ENCODE measurements at places on chromosomes 7 and 10.

DNA sequence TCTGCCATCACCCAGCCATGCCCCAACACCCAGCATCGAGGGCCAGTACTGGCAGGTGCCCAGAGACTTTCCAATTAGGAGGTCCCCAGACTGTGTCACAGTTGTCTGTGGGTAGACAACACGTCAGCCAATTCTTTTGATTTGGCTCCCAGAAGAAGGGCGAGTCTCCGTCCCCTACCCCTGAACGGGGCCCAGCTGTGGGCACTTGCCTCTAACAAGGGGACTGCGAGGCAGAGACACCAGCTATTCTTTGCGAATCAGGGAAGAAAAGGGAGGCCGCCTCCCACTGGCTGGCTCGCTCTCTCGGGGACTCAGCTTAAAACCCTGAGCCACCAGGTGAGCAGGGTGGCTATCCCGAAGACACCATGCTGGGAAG is 167.3 kb downstream of the USP6NL start:
- no peak for DNase-seq

- peak; percentile 34 for DNase-seq
These were observed 114.0 kb upstream of the COBL start for GRCh38 chr7:51430480-51431086.

GRCh38 chr7:70016044-70016770 is 417.9 kb downstream of the AUTS2 start:
- DNase-seq: no peak

DNA sequence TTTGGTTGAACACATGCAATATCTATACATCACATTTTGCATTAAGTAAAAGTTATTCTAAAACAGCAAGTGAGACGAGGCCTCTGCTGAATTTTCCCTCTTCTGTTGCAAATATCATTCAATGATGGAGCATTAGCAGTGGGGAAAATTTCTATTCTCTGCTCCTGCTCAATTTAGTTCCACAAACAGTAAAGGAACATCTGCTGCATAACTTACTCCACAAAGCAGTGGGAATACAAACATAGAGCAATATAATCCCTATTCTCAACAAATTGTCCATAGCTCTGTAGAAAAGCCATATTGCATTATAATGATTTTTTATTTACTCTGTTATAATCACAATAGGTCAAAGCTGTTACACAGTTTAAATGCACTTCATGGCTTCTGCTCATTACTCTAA is 5.9 kb downstream of the AGR3 start:
- no peak for DNase-seq

GRCh38 chr10:104146882-104147281 is 24.9 kb downstream of the SFR1 start:
- no peak for DNase-seq

DNA sequence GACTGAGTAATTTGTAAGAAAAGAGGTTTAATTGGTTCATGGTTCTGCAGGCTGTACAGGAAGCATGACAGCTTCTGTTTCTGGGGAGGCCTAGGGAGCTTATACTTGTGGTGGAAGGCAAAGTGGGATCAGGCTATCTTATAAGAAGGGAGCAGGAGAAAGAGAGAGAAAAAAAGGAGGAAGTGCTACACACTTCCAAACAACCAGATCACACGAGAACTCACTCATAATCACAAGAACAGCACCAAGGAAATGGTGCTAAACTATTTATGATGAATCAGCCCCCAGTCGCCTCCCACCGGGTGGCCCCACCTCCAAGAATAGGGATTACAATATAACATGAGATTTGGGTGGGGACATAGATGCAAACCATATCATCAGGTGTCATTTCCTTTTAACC is 89.1 kb upstream of the KCNMA1 start:
- no peak for DNase-seq

- no peak for DNase-seq
These were observed 199.1 kb downstream of the GLRX3 start for GRCh38 chr10:130335336-130335735.

DNA sequence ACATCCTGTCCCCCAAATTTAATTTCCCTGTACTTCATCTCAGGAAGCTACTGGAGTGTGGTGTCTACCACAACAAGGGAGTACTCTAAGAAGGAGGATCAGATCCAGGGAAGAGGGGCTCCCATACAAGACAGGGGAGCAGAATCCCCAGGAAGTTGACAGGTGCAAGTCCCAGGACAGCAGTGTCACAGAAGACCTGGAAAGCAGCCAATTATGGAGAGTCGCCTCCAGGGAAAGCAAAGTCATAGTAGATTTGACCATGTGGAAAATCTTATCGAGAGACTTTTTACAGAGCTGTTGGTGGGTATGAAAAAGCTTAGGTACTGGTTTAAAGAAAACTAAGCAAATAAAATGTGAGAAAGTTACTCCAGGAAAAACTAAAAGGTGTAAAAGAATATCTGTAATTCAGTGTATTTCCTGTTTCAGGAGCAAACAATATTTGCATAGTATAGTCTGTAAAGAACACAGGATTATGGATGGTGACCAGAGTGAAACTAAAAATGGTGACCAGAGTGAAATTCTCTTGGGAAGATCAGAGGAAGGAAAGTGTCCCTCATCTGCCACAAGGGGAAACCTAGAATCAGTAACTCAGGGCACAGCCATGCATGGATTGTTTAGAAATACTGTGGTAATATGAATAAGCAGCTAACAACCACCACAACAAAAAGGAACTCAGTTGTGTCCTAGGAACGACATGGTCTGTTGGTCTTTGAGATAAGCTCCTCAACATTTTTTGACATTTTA is 44.5 kb downstream of the LANCL2 start:
- no peak for DNase-seq

GRCh38 chr10:30999070-30999712 is 32.5 kb downstream of the ZNF438 start:
- no peak for DNase-seq

GRCh38 chr7:8176370-8177081 is 85.4 kb downstream of the ICA1 start:
- DNase-seq: peak; percentile 22

DNA sequence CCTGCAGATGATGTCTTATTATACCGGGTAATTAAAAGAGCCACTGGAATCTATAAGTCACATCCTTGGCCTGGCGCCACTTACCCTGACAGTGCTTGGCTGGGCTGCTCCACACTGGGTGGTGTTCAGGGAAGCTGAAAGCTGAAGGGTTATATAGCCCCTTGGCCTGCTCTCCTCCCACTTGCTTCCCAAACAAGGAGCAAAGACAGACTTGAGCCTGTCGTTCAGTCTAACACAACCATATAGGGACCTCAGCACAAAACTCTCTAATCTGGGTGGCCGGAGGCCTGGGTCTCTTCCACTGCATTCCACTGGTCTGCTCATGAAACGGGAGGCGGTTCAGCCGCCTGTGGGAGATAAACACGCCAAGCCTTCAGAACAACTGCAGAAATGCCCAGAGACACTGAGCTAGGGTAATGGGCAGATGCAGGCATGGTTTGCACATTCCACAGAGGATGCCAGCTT is at the start of gene ACTA2:
Gene ACTA2, minus strand, starts transcription at position 127 of the 465 bp plus-strand sequence. CDS start 3,843 bp downstream, outside the sequence.
- no peak for DNase-seq

DNA sequence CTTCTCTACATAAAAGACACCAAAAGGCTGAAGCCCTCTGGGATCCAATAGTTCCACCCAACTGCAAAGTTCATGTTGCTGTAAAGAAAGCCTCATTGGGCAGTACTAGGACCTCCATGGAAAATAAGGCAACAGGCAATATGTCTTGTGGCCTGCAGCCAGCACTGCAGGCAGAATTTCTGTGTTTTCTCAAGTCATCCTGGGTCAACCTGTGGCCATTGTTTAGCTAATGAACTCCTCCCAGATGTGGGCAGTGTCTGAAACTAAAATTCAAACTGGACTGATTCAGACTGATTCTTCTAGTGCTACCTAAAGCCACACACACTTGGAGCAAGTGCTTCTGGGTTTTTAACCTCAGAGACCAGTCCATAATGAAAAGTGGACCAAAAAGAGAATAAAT is 141.5 kb downstream of the PPP1R17 start:
- DNase-seq: no peak

- no peak for DNase-seq
These were observed 193.8 kb upstream of the SHH start for GRCh38 chr7:156006024-156006423.

DNA sequence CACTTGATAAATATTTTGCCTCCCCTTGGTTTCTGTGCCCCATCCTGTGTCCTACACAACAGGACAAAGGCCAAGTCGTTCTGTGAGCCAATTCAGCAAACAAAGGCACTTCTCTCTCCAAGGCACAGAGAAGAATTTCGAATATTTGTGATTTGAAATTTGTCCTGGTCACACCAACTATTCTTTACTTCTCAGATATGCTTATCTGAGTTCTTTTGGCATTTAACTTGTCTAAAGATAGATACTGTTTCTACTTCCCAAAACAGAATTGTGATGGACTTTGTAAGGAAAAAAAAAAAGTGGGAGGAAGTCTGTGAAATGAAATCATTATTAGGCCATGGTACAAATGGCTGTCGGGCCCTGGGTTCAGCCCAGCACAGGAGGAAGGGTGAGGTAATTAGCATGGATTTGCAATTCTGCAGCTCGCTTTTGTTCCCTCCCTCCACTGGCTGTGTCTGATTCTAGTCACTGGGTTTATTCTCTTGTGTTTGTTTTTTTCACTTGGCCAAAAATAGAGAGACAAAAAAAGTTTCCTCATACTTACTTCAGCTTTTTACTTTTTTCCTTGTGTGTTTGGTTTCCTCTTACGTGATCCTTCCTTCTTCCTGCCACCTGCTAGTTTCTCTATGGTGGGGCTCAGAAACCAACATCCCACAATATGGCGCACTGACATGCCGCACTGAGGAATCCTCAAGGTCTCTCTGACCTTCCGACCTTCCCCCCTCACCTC is 108.2 kb upstream of the MKLN1 start:
- no peak for DNase-seq

DNA sequence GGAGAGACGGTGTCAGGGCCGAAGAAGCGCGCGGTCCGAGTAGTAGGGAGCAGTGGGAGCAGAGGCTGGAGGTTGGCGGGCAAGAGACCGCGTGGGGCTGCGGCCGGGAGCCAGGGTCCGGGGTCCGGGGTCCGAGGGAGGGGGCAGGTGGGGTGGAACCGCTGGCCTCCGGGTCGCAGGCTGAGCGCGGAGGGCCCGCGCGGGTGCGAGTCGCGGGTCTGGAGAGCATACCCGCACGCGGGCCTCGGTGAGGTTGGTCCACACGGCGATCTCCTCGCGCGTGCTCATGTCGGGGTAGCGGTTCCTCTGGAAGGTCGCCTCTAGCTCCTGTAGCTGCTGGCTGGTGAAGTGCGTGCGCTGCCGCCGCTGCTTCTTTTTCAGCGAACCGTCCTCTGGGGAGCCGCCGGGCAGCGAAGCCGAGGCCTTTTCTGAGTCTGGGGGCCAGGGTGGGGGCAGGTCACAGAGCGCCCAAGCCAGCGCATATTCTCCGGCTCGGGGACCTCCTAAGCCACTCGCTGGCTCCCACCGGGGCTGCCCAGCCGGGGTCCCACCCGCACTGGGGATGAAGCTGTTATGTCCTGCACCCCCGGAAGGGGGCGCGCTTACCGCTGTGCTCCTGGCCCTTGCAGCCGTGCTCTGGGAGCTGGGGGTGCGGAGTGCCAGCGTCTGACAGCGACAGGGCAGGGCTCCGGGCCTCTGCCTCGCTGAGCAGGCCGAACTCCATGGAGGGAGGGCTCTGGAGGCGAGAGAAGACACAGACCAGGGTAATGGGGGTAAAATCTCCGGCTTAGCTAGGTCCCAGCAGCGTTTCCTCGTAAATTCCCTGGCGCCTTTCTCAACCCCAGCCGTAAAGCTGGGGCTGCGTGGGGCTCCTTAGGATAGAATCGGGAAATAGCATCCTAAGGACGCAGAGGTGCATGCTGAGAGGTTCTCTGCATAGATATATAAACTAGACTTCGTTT is 5.5 kb downstream of the ELOVL3 start:
- peak; percentile 51 for DNase-seq

GRCh38 chr7:75621124-75621523 is 117.6 kb downstream of the HIP1 start:
- DNase-seq: no peak

GRCh38 chr10:119306986-119307392 is 99.6 kb downstream of the GRK5 start:
- no peak for DNase-seq

GRCh38 chr10:7559386-7559785 is 107.4 kb downstream of the ITIH5 start:
- no peak for DNase-seq

DNA sequence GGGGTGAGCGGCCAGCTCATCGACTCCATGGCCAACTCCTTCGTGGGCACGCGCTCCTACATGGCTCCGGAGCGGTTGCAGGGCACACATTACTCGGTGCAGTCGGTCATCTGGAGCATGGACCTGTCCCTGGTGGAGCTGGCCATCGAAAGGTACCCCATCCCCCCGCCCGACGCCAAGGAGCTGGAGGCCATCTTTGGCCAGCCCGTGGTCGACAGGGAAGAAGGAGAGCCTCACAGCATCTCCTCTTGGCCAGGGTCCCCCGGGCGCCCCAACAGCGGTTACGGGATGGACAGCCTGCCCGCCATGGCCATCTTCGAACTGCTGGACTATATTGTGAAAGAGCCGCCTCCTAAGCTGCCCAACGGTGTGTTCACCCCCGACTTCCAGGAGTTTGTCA is 17.4 kb upstream of the TSPAN33 start:
- no peak for DNase-seq

- peak; percentile 93 for DNase-seq
These were observed 23.6 kb downstream of the DDIT4 start for GRCh38 chr10:72297281-72297804.

DNA sequence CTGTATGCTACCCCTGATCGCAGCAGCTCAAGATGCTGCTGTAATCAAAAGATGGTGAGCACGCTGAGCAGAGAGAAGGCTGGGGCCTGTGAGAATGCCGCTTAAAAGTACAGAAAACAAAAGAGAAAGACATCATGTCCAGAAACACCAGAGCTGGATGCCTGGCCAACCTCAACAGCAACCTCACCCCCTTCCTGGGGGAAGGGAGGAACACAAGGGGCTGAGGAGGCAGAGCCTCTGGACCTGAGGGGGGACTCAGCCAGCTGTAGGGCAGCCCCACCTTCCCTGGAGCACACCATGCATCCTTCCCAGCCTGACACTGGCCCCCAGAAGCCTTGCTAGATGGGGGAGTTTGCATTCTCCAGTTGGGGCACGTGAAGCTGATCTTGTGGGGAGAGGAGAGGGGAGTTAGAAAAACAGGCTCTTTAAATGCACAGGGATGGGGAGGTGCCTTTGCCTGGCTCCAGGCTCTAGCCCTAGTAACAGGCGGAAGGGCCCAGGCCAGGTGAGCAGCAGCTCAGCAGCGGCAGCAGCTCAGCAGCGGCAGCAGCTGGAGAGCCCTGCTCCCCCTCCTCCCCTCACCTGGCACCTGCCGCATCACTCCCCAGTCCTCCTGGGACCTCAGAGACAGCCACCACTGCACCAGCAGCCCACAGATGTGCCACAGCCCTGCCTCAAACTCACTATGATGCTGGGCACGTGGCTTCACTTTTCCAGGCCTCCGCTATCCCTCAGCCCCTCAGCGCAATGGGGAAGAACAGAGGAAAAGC is 156.3 kb downstream of the NEURL1 start:
- no peak for DNase-seq

GRCh38 chr10:78936412-78937342 is 132.1 kb upstream of the ZMIZ1 start:
- no peak for DNase-seq

GRCh38 chr7:2529161-2530070 is 9.8 kb downstream of the LFNG start:
- no peak for DNase-seq

- DNase-seq: no peak
These were observed 251.2 kb downstream of the PRPF18 start for GRCh38 chr10:13837966-13838365.

GRCh38 chr7:155754165-155754564 is 58.1 kb downstream of the SHH start:
- no peak for DNase-seq
